ENCODE measurements at places on chromosomes 12 and 14.

DNA sequence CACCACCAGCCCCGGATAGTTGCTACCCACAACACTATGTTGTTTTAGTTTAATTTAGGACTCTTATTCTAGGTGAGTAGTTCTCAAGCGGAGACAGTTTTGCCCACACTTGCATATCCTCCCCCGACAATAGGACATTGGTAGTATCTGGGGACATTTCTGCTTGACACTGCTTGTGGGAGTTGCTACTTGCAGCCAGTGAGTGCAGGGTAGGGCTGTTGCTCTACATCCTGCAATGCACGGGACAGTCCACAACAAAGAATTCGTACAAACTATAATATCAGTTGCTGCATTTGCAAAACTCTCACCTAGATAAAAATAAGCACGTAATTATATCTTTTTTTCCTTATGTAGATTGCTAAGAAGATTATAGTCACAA, 111.8 kb upstream of the DNM1L start:
- DNase-seq, result no peak

GRCh38 chr14:69037790-69038454, 58.8 kb upstream of the ACTN1 start:
- no peak for DNase-seq

DNA sequence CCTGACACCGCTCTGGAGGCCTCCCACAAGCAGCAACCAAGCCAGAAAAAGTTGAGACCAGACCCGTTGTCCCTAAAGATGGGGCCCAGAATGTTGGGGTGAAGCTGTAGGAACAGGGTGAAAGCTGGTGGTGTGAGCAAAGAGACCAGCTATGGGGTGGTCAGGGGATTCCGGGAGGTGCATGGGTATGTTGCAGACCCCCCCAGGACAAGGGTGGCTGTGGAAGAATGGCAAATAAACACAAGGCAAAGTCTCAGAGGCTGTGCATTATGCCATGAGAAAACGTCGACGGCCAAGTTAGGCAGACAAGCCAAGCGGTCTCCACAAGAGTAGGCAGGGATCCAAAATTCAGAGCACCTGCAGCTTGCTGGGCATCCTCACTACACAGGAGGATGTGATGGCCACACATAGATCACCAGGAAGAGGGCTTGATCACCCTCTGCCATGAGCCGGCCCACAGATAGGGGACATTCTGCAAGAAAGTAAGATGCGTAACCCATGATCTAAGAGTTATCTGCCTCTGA, 58.8 kb upstream of the KCNA1 start:
- no peak for DNase-seq

DNA sequence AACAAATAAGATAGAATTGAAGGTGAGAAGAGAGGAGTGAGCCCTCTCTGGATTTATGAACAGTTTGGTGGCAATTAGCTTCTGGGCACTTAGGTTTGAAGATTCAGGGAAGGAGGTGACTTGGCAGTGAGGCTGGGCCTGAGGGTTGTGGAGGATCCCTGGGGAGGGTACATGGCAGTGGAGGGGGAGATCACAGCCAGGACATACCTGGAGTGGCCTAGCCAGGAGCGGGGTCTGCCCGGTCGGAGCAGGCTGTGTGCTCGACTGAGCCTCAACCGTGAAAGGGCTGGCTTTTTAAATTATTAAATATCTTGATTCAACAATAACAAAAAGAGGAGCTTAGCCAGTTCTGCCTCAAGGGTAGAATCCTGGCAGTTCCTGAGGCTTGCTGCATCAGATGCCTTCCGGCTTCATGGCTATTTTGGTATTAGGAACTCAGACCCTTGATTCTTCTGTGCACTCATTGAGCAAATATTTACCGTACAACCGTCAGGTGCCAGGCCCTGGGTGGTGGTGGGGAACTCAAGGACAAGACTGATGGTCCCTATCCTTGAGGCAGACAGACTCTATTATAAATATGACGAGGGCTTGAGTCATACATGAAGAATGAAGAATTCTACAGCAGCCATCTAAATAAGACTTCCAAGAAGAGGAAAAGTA, 73.4 kb downstream of the SPTB start:
- no peak for DNase-seq

- DNase-seq, result no peak
These were observed 170.5 kb downstream of the NDUFA12 start for GRCh38 chr12:94832780-94833681.

- DNase-seq, result peak; percentile 91
These were observed 3.4 kb upstream of the NXPH4 start for GRCh38 chr12:57213058-57213715.

- no peak for DNase-seq
These were observed 72.4 kb upstream of the SYT1 start for GRCh38 chr12:78792052-78792698.

GRCh38 chr12:107310621-107311020, 217.3 kb upstream of the CRY1 start:
- no peak for DNase-seq

Measured in coronary artery (tissue), 2 donors.